ENCODE measurements at places on chromosomes 4 and X.

DNA sequence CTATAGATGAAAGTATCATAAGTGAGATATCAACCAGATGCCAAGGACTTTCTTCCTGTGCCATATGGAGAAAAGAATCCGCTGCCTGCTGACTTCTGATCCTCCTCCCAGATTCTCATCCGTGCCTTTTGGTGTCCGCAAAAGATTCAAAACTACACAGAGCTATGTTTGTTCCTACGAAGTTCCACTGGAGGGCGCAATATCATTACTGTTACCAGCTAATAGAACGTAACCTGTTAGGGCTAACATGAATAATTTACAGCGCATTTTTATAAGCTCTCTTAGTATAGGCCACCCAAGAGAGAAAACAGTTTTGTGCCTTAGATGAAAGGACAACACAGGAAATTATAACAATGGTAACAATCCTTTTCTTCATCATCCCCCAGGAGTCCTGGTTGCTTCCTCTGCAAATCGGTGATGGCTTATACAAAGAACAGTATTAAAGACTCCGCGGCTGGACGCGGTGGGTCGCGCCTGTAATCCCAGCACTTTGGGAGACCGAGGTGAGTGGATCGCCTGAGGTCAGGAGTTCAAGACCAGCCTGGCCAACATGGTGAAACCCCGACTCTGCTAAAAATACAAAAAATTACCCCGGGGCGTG, 22.8 kb upstream of the CENPVL3 start:
- DNase-seq: peak; percentile 3

DNA sequence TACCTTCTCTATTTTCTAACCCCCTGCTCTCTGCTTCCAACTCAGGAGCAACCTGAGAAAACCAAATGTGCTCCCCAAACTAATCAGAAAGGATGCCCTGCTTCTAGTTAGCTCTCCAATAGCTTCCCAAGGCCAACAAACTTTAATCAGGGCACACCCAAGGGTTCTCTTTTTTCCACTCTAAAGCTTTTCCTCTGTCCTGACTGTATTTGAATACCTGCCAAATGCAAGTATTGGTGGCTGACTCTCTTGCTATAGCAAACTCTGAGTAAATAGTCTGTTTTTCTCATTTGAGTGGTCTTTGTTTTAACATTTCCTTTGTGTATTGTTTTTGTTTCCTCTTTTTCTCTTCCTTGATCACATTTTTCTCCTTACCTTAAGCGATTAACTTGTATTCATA, 52.5 kb downstream of the GBA3 start:
- DNase-seq: no peak

DNA sequence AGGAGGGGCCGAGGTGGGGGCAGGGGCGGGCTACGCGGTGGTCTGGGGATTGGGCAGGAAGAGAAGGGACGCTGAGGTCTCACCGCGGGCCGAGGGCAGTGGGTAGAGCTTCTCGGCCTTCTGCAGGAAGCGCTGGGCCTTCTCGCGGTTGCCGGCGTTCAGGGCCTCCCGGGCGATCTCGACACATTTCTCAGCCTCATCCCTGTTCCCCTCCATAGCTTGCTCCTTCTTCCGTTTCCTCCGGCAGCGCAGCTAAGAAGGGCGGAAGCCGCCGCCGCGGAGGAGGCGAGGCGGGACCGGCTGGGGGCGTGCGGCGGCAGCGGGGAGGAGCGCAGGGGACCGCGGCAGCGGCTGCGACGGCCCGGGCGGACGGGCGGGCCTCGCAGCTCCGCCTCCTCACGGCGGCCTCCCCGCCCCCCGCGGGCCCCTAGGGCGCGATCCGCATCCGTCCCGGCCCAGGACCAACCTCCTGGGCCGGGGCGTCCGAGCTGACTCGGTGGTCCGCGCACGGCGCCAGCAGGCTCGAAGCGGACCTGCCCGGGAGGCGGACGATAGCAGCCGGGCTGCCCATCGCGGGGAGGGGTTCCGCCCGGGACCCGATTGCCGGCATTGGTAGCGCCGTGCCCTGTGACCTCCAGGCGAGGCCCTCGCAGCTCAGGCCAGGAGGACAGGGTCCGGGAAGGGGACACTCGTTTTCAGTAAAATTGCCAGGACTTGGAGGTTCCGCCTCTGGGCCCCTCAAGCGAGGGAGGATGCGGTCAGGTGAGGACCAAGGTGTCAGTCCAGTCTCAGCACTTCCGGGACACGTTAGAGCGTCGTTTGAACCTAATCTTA, at the start of gene DNAJB14:
Gene DNAJB14, minus strand, starts transcription at position 263 of the 834 bp plus-strand sequence. Its CDS starts 47 bp downstream, at position 216.
- DNase-seq: peak; percentile 63

- no peak for DNase-seq
These were observed 39.5 kb downstream of the SORBS2 start for GRCh38 chr4:185772391-185773093.

DNA sequence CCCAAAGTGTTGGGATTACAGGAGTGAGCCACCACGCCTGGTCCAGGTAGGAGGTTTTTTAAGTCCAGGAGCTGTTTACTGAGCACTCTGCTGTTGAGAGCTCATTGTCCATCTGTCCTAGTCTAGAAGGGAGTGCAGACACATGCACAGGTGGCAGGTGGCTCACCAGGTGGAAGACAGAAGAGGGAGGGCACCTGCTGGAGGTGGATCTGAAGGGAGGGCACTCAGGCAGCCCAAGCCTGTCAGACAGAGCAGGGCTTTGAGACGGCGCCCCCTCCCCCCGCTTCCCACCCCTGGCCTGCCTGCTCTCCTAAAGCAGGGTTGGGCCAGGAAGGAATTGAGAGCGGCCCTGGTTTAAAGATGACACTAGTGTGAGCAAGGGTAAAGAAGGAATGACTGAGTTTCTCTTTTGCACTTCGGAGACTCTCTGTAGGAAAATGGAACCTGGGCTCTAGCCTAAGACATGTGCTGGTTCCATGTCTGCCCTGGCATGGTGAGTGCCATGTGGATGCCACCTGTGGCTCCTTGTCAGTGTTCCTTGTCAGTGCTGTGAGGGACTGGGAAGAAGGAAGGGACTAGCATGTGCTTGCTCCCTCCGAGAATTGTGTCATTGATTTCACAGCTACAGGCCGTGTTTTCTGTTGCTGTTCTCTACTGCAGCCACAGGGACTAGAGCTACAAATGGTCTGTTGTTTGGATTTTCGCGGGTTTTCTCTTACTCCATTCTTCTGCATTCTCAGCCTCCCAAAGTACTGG, 108.6 kb downstream of the TNIP2 start:
- DNase-seq: no peak

- DNase-seq: no peak
These were observed 1037.2 kb downstream of the PCDH18 start for GRCh38 chr4:136495076-136495475.

Data from CMK (cell line).